ENCODE measurements at places on chromosomes 2 and 18.

DNA sequence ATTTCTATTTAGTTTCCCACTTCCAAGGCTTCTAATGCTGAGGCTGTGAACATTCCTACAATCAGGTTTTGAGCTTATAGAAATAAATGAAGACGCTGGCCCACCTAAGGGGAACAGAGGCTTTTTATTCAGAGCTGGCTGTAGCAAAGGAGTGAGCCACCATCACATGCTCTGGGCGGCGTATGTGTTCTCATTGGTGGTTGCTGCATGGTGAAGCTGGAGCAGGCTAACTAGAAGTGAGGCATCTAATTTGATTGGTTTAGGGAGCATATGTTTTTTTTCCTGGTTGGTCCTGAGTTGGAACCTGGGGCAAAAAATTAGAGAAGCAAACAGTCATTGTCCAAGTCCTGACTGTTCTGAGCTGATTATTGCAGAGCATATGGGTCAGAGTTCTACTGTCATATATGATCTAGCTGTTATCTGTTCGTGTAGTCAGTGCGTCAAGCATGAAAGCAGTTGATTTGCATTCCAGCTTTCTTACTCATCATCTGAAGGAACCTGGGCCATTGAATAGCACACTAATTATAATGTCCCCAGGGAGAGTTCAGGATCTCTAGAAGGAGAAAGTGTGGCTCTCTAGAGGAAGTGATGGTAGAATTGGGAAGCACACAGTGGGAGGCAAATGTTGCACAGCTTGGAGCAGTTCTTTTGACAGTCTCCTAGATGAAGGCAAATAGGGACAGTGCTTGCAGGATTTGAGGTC lies 279.6 kb downstream of the PARD3B start:
- DNase-seq: no peak

DNA sequence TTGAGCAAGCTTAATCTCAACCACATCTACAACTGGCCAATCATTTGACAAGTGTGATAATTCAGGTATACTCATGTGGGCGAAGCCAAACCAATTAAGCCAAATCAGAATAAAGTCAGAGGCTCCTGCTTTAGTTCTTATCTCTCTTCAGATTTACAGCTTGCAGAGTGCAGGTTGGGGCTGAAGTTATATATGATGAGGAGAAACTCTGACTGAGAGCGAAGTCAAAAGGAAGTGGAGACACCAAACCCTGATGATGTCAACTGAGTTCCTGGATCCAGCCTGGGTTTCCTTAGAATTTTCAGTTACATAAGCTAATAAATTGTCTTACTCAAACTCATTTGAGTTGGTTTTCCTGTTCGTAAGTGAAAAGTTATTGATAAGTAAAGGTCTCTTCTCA lies 73.9 kb downstream of the ASXL2 start:
- no peak for DNase-seq

DNA sequence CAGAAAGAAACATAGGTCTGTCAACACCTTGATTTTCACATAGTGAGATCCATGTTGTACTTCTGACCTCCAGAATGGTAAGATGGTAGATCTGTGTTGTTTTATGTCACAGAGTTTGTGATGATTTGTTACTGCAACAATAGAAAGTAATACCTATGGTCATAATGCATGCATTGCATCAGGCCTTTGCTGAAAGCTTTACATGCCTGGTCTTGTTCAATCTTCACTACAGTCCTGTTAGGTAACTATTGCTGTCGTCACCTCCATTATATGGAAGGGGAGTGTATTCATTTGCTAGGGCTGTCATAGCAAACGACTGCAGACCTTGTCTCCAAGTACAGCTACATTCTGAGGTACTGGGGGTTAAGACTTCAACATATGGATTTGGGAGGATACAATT lies 243.5 kb downstream of the ANAPC1 start:
- DNase-seq: no peak

DNA sequence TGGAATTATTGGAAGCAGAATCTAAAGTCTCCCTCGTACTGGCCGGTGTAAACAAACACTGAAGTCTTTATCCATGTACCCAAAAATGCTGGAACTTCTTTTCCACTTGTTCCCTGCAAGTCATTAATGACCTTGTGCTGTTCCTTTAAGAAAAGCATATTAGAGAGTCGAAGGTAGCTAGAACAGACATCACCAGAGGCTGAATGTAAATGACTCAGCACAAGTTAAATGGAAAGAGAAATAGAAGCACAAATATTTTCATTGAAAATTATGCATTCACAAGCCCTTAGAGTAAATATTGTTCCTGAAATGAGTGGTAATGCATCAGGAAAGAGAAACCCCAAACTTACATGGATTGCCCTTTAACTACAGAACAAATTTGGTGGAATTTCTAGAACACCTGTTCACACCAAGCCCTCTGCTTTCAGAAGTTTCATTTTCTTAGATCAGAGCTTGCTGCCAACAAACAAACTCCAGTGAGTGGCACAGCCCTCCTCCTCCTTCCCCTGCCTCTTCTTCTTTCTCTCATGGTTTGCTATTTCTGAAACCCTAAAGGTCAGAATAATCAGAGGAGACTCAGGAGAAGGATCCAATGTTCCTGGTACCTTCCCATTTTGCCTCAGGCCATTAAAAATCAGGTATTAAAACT lies 264.3 kb downstream of the TXNL1 start:
- DNase-seq: no peak

DNA sequence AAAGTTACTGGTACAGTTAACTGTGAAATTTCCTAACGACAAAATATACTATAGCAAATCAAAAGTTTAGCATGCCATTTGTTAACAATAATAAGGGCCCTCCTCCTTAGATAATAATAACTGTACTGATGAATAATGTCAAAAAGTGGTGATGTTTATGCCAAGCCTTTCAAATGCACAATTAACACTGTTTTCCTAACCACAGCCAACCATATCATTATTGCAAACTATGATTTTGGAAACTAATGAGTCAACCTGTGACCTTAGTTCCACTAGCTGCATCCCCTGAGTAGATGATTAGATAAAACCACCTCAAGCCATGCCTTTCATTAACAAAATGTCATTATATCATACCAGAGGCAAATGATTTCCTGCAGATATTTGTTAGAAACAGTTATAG lies 25.1 kb upstream of the GPR75 start:
- no peak for DNase-seq

DNA sequence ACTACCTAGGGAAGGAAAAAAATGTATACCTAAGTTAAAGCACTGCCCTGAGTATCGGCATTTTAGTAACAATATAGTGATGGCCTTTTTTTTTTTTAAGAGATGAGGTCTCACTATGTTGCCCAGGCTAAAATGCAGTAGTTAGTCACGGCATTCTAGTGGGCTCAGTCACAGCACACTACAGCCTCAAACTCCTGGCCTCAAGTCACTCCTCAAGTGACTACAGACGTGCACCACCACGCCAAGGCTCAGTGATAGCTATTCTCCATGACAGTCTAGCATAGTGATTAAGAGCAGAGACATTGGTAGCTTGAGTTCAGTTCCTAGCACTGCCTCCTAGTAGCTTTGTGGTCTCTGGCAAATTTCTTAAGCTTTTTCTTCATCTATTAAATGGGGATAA lies 27.6 kb downstream of the UBXN2A start:
- DNase-seq: no peak

- no peak for DNase-seq
Measured at GRCh38 chr2:84991404-84992160, 20.6 kb downstream of the KCMF1 start.

DNA sequence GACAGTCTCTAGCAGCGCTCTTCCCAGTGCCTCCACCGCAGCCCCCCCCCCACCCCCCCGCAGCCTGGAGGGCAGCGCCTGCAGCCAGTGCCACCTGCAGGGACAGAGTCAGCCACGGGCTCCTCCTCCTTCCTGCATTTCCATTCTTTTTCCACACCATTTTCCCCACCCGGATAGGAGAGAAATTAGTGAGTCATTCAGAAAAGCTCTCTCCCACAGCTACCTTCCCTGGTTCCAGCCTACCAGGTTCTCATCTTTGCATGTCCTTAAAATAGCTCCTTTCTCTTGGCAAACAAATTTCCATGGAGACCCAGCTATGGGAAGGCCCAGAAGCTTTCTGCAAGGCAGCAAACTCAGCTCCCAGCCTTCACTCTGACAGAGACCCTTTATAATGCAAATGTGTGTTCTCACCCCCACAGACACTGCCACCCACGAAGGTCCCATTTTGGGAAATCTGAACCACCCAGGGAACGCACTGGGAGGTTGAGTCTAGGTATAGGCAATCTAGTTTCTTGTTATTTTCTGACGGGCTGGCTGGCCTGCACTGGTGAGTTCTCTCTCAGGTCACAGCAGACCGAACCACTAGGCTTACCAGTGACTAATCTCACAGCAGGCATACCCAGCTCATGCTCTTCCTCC lies 41.8 kb upstream of the ATG16L1 start:
- no peak for DNase-seq

- no peak for DNase-seq
Measured at GRCh38 chr2:196274387-196274809, 103.0 kb upstream of the STK17B start.

GRCh38 chr2:16152071-16152927 lies 211.9 kb downstream of the MYCN start:
- no peak for DNase-seq

DNA sequence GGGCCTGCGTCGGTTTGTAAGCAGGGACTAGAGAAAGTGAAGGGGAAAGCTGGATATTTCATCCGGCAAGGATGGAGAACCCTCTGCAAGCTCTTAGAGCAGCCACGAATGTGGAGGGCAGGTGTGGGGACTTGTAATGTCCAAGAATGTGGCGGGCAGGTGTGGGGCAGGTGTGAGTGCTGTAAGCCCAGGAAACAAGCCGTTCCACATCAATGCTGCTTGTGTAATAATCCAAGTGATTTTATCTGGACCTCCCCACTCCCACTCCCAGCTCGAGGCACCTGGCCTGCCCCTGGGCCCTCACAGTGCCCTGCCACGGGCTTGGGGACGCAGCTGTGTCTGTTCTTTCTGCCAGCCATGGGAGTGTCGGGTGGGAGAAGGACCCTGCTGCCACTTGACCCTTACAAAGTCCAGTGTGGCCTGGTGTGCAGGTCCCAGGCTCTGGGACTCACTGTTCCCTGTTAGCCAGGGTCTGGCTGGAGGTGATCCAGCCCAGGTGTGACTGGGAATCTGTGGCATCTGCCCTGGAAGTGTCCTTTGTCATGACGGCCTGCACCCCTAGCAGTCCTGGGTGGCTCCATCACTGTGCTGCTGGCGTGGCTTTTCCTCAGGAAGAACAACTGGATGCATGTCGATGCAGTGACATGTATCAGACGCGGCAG lies 42.8 kb downstream of the SOX11 start:
- no peak for DNase-seq

GRCh38 chr2:218228366-218229090 lies 11.5 kb downstream of the ARPC2 start:
- no peak for DNase-seq

DNA sequence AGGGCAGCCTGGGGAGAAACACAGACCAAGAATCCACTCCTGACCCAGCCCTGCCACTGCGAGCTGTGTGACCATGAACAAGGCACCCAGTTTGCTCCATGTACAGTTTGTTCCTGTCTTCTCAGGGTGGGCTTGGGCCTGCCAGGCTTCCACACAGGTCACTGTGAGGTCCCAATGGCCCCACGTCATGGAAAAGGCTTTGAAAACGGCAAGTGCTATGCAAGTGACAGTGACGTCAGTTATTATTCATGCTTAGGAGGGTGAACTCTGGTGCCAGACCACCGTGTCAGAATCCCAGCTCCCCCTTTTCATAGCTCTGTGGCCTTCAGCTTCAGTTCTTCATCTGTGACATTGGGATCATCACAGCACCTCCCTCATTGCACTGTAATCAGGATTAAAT lies 87.1 kb downstream of the TNS1 start:
- no peak for DNase-seq

GRCh38 chr2:237923481-237924163 lies 43.2 kb upstream of the UBE2F start:
- DNase-seq: peak; percentile 32

- no peak for DNase-seq
Measured at GRCh38 chr2:143175438-143175837, 46.2 kb downstream of the ARHGAP15 start.

GRCh38 chr18:24776019-24776418 lies 315.6 kb downstream of the HRH4 start:
- no peak for DNase-seq

- no peak for DNase-seq
Measured at GRCh38 chr2:233600386-233600785, 17.0 kb upstream of the UGT1A8 start.

- no peak for DNase-seq
Measured at GRCh38 chr2:223989856-223990232, 32.6 kb downstream of the MRPL44 start.

DNA sequence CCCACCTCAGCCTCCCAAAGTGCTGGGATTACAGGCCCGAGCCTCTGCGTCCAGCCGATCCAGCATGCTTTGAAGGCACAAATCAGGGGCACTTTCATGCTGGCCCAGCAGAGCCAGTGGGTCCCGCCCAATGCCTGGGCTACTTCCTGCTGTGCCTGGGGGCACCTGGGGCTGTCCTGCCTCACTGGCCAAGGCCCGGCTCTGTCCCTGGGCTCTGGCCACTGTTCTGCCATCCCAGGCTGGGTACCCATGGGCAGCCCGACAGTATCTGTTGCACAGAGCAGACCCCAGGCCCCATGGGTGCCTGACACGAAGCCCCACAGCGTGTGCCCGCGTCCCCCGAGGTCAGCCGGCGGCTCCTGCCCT lies 6.8 kb upstream of the GAL3ST2 start:
- no peak for DNase-seq

GRCh38 chr18:23740105-23740830 lies 51.0 kb downstream of the LAMA3 start:
- no peak for DNase-seq

DNA sequence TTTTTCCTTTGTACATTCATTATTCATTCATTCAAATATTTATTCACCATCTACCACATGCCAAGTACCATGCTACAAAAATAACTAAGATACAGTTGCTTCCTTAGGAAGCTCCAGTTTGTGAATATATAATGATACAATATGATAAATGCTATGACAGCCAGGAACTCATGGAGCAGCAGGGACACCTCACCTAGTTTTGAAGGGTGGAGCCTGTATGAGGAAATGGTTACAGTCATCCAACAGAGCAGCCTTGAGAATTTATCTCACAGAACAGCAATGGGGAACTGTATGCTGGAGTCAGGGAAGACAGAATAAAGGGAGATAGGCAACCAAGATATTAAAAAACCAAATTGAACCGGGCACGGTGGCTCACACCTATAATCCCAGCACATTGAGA lies 124.0 kb downstream of the OSBPL1A start:
- DNase-seq: no peak

DNA sequence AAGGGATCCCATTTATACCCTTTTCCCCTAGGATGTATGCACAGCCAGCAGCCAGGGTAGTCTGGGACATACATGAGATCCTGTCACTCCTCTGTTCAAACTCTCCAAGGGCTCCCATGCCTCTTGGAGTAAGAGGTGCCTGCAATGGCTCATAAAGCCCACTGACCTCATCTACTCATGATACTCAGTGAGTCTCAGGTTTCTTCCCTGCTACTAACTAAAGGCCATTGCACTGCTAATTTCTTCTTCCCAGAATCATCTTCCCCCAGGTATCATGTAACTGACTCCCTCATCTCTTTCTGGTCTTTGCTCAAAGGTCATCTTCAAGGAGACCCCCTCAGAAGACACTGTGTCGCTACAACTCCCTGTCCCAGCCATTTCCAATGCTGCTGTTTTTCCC lies 68.2 kb downstream of the CCBE1 start:
- no peak for DNase-seq
